ENCODE measurements at places on chromosomes 3 and 15. TPM values are rescaled to one million over a fixed set of nuclear protein-coding genes. Genes with fewer than 3 reads are reported as not detected.

DNA sequence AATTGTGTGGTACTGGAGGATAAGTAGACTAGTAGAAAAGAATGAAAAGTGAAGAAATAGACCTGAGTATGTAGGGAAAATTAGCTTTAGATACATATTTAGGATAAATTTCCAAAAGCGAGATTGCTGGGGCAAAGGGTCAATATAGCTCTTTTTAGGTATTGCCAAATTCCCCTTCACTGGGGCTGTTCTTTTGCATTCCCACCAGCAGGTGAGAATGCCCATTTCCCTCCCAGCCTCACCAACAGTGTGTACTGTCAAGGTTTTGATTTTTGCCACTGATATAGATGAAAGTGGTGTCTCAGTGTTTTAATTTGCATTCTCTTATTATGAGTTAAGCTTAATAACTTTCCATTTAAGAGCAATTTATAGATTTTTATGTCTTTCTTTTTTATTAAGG, 35.7 kb upstream of the BHLHE40 start:
- DNase-seq, result peak; percentile 59

DNA sequence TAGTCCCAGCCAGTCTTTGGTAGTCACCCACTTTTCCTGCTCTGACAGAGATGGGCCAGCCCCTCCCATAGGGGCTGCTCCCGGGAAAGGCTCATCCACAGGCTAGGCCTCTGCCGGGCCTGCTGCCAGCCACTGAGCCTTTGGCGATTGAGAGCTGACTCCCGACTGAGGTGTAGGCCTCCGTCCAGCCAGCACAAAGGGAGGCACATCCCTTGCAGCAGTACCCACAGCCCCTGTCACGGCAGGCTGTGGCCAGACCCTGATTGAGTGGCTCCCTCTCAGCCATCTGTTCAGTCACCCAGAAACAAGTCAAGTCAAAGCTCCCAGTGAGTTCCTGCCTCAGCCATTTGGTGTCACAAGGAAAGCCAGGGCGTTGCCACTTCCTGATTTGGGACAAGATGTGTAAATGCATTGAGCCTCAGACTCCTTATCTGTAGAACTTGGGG, 6.2 kb upstream of the PAK6 start:
- DNase-seq, result no peak

The AADAC gene
- not detected for total RNA-seq

- DNase-seq, result no peak
These were observed 96.8 kb downstream of the CHDH start for GRCh38 chr3:53749448-53749847.

The HYAL1 gene
- 2.8 TPM for total RNA-seq

The DPH3 gene
- total RNA-seq, result 15.3 TPM

DNA sequence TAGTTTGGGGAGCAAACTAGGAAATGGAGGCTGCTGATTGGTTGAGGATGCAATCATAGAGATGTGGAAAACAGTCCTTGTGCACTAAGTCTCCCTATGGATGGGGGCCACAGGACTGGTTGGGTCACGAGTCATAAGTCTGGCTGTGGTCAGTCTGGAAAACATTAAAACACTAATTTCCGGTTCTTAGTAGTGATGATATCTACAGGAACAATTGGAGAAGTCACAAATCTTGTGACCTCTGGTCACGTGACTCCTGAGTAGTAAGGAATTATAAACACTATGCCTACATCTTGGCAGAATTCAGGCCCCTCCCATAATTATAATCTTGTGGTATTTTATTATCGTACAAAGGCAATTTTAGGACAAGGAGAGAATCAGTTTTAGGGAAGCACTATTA, 317.3 kb upstream of the ARPP21 start:
- no peak for DNase-seq

- no peak for DNase-seq
These were observed 7.3 kb downstream of the ANKRD63 start for GRCh38 chr15:40275523-40275922.

The C2CD4A gene
- 0.19 TPM for total RNA-seq

The DNASE1L3 gene
- total RNA-seq, result not detected

DNA sequence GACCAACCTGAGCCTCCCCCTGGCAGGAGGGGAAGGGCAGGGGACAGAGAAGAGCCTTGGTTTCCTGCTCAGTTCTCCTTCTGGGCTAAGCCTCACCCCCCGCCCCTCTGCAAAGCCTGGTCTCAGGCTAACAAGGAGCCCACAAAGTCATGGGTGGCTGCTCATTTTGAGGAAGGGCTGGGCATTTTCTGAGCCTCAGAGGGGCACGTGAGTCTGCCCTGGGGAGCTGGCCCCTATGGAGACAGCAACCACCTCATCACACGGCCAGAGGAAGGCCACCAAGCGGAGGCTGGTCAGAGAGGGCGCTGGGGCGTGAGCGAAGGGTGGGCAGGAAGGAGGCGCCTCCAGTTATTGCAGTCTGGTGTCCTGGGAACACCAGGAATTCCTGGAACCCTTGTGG, 18.7 kb downstream of the ABTB1 start:
- DNase-seq, result no peak

- DNase-seq, result no peak
These were observed 38.3 kb upstream of the IQCF6 start for GRCh38 chr3:51817375-51817774.

DNA sequence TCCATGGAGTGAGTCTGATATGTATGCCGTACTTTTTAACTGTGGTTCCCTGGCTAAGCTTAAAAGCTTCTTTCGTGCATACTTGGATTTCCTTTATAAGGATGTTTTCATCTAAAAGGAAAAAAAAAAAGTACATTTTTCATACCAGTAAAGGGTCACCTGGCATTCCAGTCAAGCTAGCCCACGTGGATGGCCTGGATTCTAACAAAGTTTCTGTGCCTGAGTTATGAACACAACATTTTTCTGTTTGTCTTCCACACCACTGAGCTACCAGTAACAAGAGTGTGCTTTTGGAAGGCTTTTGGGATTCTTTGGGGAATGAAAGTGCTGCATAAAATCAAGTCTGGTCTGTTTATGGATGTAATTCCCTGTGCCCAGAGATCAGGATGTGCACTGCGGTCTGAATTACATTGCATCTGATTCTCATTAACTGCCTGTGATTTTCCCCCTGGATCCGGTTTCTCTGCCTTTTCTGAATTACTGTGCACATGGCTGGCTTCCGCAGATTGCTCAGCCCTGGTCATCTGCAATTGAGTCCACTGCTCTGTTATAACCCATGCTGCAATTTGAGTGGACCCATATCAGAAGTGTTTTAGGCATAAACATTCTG, 38.2 kb upstream of the MAGI1 start:
- no peak for DNase-seq

- no peak for DNase-seq
These were observed 61.2 kb downstream of the ARHGEF26 start for GRCh38 chr3:154182322-154182922.

GRCh38 chr3:101243285-101244211, 76.8 kb downstream of the IMPG2 start:
- DNase-seq, result no peak

The GCNT3 gene
- total RNA-seq, result not detected

- DNase-seq, result peak; percentile 5
These were observed 75.0 kb upstream of the WNT7A start for GRCh38 chr3:13954741-13955483.

- peak; percentile 41 for DNase-seq
These were observed 200.7 kb downstream of the GREM1 start for GRCh38 chr15:32918547-32918946.

GRCh38 chr15:100108346-100108745, 233.4 kb downstream of the ADAMTS17 start:
- no peak for DNase-seq

GRCh38 chr3:45113625-45114050, 32.5 kb downstream of the CDCP1 start:
- no peak for DNase-seq

All from GM23338 (cell line).